Fibroblast of skin of right biceps (primary cell): ENCODE measurements at places on chromosomes 6 and 20.

DNA sequence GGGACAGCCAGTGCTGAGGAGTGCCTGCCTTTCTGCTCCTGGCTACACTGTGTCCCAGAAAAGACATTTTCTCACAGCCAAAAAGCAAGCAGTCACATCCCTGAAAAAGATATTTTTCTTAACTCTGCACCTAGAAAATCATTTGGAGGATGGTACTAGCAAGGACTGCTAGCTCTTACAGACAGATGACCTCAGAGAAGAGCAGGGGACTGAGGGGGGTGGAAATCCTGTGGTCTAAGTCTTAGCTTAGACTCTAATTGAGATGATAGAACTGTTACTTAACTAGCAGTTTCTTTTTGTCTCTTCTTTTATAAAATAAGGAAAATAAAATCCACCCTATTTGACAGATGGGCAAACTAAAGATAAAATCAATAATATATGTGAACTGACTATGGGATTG is 152.8 kb downstream of the TMEM200A start:
- peak; percentile 26 for DNase-seq

DNA sequence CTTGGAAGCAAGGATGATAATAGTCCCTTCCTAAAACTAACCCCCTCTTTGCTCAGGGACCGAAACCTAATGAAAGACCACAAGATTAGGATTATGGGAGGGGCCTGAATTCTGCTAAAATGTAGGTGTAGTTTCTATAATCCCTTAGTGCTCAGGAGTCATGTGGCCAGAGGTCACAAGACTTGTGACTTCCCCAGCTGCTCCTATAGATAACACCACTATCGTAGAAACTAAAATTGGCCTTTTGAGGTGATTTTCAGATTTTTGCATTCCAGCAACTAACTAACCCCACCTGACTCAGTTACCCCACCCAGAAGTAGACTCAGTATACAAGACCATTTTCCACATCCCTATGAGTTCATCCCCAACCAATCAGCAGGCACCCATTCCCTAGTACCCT is 42.1 kb downstream of the MDN1 start:
- no peak for DNase-seq

GRCh38 chr20:58228484-58229197 is at the start of gene ANKRD60:
TSS of gene ANKRD60 (minus strand) at chr20:58228653. CDS start at chr20:58228653, 0 bp downstream.
- peak; percentile 61 for DNase-seq

GRCh38 chr6:82035526-82035925 is 212.0 kb downstream of the IBTK start:
- DNase-seq: no peak

- no peak for DNase-seq
Measured at GRCh38 chr6:44642349-44642748, 254.8 kb downstream of the CDC5L start.

GRCh38 chr20:4813076-4813862 is 91.6 kb downstream of the PRND start:
- DNase-seq: no peak

GRCh38 chr6:44022296-44022661 is 105.0 kb downstream of the MRPL14 start:
- peak; percentile 40 for DNase-seq

- DNase-seq: no peak
Measured at GRCh38 chr6:42790549-42791181, 8.8 kb downstream of the BICRAL start.

GRCh38 chr6:91780270-91780669 is 1193.4 kb upstream of the MAP3K7 start:
- no peak for DNase-seq

DNA sequence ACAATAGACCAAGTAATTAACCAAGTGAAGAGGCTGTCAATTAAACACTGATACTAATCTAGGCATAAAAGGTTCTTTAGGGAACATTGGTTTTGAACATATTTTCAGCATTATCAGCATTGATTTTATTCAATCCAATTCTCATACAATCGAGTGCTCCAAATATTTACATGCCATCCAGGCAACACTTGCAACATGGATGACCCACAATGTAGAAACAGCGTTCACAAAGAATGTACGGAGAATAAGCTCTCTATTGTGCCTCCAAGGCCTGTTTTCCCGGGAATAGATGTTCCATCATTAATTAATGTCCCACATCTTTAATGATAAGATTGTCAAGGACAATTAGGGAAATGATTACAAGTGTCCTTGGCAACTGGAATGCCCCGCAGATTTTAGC is 117.4 kb downstream of the RFX6 start:
- DNase-seq: no peak

DNA sequence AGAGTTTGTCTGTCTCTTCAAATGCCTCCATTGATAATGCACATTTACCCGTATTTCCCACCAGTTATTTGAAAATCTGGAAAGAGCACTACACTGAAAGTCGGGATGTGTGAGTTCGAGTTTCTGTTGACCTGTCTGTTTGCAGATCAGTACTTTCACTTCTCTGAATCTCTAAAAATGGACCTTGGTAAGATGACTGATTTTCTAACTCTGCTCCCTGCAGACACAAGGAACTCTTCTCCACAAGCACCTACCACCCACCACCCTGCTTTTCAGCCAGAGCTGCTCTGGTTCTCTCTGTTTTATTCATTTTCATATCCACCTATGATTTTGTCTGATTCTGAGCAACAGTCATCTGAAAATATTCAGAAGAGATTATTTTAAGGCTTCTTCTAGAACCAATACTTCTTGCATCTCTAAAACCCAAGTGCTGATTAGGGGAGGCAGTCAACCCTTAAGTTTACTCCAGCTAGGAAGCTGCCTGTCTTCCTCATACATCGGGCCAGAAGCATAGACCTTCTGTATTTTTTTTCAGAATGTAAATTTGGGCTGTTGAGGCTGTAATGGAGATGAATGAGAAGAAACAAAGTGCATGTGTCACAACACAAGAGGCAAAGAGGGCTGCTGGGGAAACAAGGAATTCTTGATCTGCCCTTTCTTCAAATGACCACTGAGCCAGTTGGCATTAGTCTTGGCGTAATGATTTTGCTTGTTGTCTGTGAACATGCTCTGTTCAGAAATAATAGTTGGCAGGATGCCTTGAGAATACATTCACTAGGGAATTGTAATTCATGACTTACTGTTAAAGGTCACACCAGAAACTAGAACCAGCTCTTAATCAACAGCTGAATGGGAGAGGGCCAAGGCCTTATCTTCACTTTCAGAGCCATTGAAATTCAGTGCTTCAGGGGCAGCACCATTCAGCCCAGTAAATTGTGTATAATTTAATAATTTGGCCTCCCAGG is 85.4 kb upstream of the MYLIP start:
- no peak for DNase-seq

GRCh38 chr6:3194535-3195419 is 32.7 kb downstream of the TUBB2B start:
- peak; percentile 39 for DNase-seq

DNA sequence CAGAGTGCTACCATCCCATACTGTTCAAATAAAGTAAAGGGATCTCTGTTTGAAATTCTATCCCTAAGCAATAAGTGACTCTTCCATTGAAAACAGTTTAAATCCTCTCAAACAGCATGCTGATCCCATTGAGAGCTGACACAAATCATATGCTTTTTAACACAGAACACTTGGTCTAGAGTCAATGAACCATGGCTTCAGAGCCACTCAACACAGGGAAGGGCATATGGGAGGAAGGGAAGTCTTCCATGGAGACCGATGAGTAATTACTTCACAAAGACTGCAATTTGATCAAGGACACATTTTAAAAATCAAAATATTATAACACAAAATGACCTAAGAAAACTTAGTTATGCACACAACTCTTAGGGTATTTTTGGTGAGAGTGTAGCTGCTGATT is 1073.0 kb upstream of the MAP3K7 start:
- no peak for DNase-seq

GRCh38 chr6:39642270-39642669 is 82.9 kb downstream of the KIF6 start:
- no peak for DNase-seq

- no peak for DNase-seq
Measured at GRCh38 chr6:15626878-15627674, 35.8 kb downstream of the DTNBP1 start.

- no peak for DNase-seq
Measured at GRCh38 chr6:120852293-120852849, 481.9 kb downstream of the TBC1D32 start.

GRCh38 chr6:40328386-40328985 is 258.7 kb downstream of the LRFN2 start:
- DNase-seq: no peak

DNA sequence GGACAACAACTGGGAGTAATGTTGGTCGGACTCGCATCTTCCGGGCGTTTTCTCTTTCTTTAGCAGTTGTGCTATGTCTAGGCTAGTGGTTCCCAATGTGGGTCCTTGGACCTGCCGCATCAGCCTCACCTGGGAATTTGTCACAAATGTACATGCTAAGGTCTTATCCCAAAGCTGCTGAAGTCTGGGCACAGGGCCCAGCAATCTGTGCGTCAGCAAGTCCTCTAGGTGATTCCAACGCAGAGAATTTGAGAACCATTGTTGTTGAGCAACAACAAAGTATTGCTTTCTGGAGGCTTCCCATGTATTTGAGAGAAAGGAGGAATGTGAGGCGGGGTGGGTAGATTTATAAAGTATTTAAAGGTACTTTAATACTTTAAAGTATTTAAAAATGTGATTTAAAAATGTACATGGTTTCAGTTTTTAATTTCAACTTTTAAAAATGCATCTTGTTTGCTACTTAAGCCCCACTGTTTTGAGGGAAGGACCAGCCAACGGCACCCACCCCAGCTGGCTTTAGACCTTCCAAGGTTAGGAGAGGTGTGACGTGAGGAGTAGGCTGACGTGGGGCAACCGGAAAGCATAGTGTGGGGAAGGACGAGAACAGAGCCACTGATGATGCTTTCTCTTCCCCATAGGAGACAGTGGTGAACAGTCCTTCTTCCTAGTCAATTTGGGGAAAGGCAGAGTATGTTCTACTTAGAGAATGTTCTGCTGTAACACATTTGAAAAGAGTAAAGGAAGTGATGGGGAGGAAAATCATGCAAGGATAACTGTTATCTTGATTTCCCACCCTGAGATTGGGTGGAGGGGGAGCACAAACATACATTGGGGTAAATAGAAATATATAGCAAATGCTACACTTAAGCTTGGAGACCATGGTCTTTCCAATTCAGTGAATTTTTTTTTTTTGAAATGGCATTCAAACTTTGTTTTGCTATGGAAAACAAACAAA is 4.3 kb downstream of the UST start:
- DNase-seq: peak; percentile 52

GRCh38 chr6:153129873-153130514 is 1.1 kb downstream of the RGS17 start:
- peak; percentile 15 for DNase-seq

GRCh38 chr6:39464067-39464466 is 141.6 kb upstream of the KCNK16 start:
- no peak for DNase-seq

- DNase-seq: no peak
Measured at GRCh38 chr6:165893431-165893830, 230.4 kb upstream of the PDE10A start.

GRCh38 chr6:169230946-169231789 is 22.5 kb downstream of the THBS2 start:
- DNase-seq: no peak

- no peak for DNase-seq
Measured at GRCh38 chr6:128513878-128514277, 6.5 kb downstream of the PTPRK start.

DNA sequence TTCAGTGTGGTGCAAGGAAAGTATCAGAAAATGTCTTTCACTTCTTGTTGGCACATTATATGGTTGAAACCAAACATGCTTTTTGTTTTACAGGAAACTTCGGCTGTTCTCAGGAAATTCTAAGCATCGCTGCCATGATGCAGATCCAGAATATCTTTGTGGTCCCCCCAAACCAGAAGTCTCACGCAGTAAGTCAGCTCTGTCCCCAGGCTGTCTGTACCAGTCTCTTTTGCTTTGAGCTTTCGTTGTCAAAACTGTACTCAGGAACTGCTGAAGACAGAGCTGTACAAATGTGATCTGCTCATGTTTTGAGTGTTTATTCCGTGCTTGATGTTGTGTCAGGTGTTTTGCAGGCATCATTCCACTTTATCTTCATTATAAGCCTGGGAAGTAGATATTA is 59.6 kb downstream of the DHX35 start:
- DNase-seq: no peak

DNA sequence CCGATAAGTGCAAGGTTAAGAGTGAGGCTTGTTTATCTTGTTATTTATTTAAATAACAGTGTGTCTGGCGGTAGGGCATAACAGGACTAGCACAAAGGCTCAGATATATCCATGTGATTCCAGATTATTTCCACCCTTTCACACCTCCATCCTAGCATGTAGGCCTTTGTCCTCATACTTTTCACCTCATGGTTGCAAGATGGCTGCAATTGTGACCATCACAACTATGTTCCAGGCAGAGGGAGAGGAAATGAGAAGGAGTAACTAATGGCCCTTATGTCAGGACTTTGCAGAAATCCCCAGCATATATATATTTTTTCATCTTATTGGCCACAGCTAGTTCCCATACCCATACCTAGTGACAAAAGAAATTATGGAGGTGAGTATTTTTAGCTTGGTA is 23.5 kb upstream of the RALY start:
- DNase-seq: no peak

- DNase-seq: peak; percentile 37
Measured at GRCh38 chr6:56716229-56716628, 73.5 kb upstream of the DST start.

DNA sequence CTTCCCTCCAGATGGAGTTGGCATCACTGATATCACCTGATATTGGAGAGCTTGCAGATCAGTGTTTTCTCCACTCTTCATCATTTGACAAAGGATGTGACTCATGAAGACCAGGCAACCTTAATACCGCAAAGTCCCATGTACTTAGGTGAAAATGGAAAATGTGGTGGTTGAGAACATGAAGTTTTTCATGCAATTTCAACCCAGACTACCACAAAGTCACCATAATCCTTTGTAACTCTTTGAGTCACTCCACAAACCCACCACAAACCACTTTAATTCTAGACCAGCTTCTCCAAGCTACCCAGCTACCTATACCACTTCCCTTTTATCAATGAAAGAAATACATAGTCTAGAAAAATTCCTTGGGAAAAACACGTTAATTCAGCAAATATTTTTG is 7.1 kb downstream of the NHLRC1 start:
- DNase-seq: no peak

DNA sequence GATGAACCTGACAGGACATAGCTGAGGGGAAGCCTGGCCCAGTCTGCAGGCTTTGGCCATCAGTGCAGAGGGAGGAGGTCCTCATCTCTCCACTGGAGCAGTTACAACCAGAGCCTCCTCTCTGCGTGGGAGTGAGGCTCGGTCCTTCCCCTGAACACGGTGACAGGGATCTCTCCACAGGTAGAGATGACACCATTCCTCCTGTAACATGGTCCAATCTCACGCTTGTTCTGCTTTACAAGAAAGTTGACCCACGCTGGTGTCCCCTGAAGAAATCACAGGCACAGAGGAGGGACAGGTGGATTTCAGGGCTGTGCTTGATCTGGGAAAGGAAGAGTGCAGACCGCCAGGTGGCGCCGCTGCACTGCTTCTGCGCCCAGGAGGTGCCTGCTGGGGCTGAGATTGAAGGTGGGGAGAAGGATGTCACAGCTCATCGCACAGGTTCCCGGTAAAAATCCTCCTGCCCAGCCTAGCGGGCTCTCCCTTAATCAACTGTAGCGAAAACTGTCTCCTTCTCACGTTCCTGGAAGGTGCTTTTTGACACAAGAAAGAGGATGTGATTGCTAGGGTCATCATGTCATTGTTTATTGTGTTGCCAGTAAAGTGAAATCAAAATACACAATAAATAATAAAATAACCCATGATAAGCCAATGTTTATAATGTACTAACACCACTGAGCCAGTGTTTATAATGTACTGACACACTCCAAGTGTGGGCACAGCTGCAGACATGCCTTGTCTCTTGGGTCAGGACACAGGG is 20.4 kb downstream of the HLA-G start:
- peak; percentile 40 for DNase-seq
